Dermis blood vessel endothelial cell (primary cell): ENCODE measurements at places on chromosomes 11 and 22. TPM values are rescaled to one million over a fixed set of nuclear protein-coding genes. Genes with fewer than 3 reads are reported as not detected.

Gene NLRP6
- not detected in 2 replicates for total RNA-seq

Gene TRIM49
- total RNA-seq: under 0.01 TPM in 1 of 2 replicates, not detected in the other

Gene THRSP
- not detected in 2 replicates for total RNA-seq

Gene MUC5AC
- total RNA-seq: not detected in 2 replicates
